ENCODE measurements at places on chromosomes 6 and 20. TPM values are rescaled to one million over a fixed set of nuclear protein-coding genes. Genes with fewer than 3 reads are reported as not detected.

DNA sequence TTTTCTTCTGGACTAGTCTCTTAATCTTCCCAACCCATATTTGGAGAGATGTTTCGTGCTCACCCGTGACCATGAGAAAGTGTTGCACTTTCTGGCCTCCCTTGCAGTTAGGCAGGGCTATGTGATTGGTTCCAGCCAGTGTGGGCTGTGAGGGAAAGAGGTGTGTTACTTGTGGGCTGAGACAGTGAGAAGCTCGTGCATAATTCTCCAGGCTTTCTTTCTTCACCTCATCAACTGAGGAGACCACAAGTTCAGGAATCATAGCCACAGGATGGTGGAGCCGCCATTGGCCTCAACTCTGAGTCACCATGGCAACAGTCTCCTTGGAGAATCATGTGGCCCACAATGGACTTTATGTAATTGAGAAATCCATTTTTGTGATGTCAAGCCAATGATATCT is 57.5 kb upstream of the FUCA2 start:
- H3K4me1 ChIP-seq: no peaks in the 10 kb centered on the region
- no peak for DNase-seq
- H3K27me3 ChIP-seq: no peaks in the 10 kb centered on the region
- no peak overlapping the region for H3K27ac ChIP-seq
- no peaks in the 10 kb centered on the region for H3K36me3 ChIP-seq

DNA sequence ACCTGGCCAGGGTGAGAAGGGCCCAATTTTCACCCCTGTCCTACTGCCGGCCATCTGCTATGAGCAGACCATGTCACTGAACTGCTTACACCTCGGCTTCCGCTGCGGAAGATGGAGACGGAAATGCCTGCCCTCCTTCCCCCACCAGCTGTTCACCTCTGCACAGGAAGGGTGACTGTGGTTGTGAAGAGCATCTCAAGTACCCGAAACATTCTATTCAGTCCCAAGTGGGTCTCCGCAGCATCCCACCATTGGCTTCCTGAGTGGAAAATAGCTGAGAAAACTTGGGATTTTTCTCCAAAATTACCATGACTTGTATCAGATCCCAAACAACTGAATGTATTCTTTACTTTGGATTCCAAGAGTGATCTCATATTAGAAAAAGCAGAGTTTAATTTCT is 16.1 kb downstream of the DOK5 start:
- no peaks in the 10 kb centered on the region for H3K27me3 ChIP-seq
- no peak overlapping the region for H3K4me3 ChIP-seq
- no peaks in the 10 kb centered on the region for H3K36me3 ChIP-seq
- H3K4me1 ChIP-seq: no peaks in the 10 kb centered on the region
- H3K27ac ChIP-seq: no peak overlapping the region

DNA sequence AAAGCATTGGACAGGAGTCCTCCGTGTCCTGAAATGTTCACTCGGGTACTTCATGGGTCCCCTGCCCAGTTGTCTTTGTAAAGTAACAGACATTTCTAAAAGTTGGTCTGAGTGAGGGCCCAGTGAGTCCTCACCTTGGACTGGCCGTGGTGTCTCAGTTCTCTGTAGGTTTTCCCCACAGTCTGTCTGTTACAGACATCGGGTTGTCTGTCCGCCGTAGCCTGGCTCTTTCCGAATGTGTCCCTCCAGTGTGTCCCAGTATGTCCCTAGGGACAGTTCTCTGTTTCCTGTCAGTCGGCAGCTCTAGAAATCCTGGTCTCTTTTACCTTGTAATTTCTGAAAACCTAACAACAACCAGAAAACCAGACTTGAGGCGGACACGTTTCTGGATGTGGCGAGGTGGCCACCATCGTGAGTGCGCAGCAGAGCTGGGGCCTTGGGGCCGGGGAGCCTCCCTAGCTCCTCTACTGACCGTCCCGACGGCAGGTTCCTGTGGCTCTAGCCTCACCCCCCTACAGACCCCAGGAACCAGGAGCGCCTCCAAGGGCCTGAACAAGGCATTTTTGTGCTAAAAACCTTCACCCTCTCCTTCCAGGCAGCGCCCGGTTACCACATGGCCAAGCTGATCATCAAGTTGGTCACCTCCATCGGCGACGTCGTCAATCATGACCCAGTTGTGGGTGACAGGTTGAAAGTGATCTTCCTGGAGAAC is 42.2 kb downstream of the PYGB start:
- no peak overlapping the region for H3K27ac ChIP-seq
- no peak overlapping the region for H3K4me3 ChIP-seq
- H3K27me3 ChIP-seq: no peaks in the 10 kb centered on the region

GRCh38 chr20:11119573-11119972 is 445.8 kb upstream of the JAG1 start:
- no peaks in the 10 kb centered on the region for H3K27me3 ChIP-seq
- no peak for DNase-seq
- no peaks in the 10 kb centered on the region for H3K36me3 ChIP-seq
- H3K4me1 ChIP-seq: no peaks in the 10 kb centered on the region

- H3K4me1 ChIP-seq: peaks cover 29% of the 10 kb centered on the region
- no peaks in the 10 kb centered on the region for H3K36me3 ChIP-seq
- peak overlapping the region; percentile 96 for H3K4me3 ChIP-seq
- no peaks in the 10 kb centered on the region for H3K27me3 ChIP-seq
These were observed 1.4 kb downstream of the RREB1 start for GRCh38 chr6:7108964-7109836.

DNA sequence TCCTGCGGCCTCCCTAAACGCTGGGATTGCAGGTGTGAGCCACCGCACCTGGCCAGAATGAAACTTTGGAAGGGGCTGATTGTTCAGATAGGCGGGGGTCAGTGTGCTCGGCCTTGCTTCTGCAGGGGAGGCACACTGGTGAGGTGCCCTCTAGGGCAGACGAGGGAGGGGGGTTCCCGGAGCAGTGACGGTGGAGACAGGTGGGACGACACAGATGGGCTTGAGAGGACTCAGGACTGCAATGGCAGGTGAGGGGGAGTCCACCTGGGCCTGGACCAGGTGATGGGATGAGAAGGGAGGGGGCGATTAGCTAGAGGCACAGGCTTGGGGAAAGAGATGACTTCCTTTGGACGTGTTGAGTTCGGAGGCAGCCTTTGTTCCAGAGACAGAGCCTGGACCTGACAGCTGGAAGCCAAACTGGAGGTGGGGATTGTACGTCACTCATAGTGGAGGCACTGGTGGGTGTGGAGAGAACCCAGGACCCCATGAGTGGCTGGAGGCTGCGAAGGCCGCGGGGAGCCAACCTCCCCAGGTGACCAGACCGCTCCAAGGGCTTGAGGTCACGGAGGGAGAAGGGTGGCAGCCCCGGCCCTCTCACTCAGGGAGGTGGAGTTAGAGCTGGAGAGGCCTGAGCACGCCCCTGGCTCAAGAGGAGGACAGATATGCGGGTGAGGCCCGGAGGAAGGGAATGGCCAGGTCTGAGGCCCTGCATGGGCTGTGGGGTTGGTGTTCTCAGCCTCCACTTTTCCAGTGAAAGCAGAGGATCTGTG is 10.5 kb upstream of the MAP1LC3A start:
- H3K27me3 ChIP-seq: no peaks in the 10 kb centered on the region
- H3K4me1 ChIP-seq: peaks cover 29% of the 10 kb centered on the region
- H3K36me3 ChIP-seq: no peaks in the 10 kb centered on the region

DNA sequence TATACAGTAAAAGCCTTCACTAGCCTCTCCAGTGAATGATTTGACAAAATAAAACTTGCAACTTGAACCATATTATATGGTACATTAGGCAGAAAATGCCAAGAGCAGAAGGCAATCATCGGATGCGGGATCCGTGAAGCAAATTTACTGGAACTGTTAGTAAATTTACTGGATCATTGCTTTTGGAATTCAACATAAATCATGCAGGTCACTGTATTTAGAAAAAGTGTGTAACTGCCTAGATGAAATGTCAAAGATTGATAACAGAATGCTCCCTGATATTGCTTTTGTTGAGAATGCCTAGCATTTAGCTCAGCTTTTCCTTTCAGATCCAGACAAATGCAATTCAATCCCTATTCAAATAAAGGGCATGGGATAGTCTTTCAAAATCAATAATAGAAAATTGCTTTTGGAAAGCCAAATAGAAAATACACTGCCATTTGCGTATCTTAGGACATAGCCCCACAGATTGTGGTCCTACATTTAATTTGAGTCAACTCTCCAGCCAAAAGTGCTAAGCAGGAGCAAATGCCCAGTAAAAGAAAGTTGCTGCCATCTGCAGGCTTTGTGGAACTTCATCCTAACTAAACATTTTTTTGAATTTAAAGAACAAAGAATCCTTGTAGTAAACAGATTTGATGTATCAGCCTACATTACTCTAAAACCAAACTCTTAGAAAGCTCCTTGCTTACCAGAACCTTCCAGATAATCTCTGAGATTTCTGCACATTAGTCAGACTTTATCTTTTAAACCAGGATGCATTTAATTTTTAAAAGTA is 109.5 kb upstream of the HSF2 start:
- H3K36me3 ChIP-seq: no peaks in the 10 kb centered on the region
- no peak overlapping the region for H3K27ac ChIP-seq
- H3K4me3 ChIP-seq: no peak overlapping the region
- no peaks in the 10 kb centered on the region for H3K4me1 ChIP-seq

DNA sequence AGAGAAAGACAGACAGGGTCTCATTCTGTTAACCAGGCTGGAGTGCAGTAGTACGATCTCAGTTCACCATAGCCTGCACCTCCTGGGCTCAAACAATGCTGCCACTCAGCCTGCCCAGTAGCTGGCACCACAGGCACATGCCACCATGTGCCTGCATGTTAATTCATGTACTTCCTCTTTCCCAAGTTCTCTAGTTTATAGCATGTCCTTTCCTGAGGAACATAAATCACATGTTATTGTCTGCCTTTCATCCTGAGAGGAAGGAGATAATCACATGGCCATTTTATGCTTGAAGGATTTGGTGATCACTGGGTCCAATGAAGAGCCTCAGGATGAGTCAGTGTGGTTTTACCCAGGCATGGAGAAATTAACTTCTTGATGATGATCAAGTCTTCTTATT is 47.9 kb downstream of the COL11A2 start:
- peaks cover 27% of the 10 kb centered on the region for H3K27me3 ChIP-seq
- H3K36me3 ChIP-seq: no peaks in the 10 kb centered on the region
- DNase-seq: no peak

LHFPL5 gene
- not detected for total RNA-seq

GRCh38 chr6:157223021-157223430 is 100.3 kb downstream of the TMEM242 start:
- no peak overlapping the region for H3K27ac ChIP-seq
- no peak for DNase-seq
- peaks cover 37% of the 10 kb centered on the region for H3K4me1 ChIP-seq
- no peaks in the 10 kb centered on the region for H3K27me3 ChIP-seq
- H3K4me3 ChIP-seq: no peak overlapping the region
- no peaks in the 10 kb centered on the region for H3K36me3 ChIP-seq

Measured in esophagus squamous epithelium (tissue), 5 donors.